Ammon's horn (tissue), 1 donor: ENCODE measurements at places on chromosomes 5 and 9.
A peak's percentile ranks its signal among the peaks of the same experiment; 100 is the strongest.

- DNase-seq = no peak
Observed at GRCh38 chr9:88751781-88752180, 216.8 kb downstream of the NXNL2 start.

- no peak for DNase-seq
Observed at GRCh38 chr5:147760086-147760875, 22.2 kb downstream of the JAKMIP2 start.

- DNase-seq = no peak
Observed at GRCh38 chr5:161897033-161897432, 49.1 kb downstream of the GABRA1 start.

GRCh38 chr9:82090046-82090445, 101.5 kb downstream of the SPATA31D1 start:
- DNase-seq = no peak

- peak; percentile 28 for DNase-seq
Observed at GRCh38 chr9:994005-994404, 17.6 kb downstream of the DMRT3 start.

GRCh38 chr5:51846015-51846414, 462.8 kb downstream of the ISL1 start:
- no peak for DNase-seq

DNA sequence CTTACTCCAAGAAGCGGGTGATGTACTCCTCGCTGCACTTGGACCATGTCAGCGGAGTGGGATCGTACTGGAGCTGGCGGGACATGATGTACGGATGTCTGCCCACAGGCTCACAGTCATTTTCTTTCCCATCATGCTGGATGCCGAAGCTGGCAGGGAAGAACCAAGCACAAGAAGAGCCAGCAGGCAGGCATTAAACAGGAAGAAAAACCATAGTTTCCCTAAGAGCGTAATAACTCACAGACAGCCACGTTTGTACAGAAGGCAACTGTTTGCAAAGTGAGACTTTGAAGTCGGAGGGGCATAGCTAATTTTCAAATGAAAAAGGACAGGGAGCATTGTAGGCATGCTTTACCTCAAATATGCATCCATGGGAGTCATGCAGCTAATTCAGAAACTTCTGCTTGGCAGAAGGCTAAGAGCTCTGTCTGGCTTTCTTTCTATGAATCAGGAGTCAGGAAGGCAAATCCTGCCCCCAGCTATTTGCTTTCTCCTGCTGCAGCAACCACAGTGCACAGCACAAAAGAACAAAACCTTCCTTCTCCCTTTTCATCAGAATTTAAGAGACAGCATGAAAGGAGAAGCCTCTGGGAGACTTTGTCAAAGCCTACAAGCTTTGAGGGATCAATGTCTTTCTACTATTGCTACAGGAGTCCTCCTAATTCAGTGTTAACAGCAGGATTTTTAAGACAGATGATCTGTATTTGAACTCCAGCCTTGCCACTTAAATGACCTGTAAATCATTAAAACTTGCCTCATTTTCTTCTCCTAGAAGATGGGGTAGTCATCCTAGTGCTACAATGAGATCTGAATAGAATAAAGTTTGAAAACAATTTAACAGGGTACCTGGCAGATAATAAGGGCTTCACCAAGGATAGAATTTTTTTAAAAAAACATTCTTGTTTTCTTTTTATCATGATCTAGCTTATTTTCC, 209.1 kb downstream of the TARS1 start:
- DNase-seq = no peak

GRCh38 chr5:2130361-2130760, 247.6 kb upstream of the IRX4 start:
- no peak for DNase-seq

DNA sequence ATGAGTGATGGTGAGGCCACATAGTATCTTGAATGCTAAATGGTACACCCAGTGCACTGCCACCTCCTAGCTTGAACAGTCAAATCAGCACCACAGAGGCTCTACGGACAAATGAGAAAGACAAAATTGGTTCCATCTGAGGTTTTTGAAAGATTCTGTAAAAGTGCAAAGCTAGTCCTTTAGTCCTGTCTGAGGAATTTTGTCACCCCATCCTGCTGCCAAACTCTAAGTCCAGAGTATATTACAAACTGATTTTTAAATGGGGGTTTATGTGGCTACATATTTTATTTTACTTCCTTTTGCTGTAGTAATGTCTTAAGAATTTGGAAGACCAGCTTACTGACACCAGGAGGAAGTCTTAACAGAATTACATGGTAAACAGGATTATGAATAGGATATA, 7.7 kb downstream of the FREM1 start:
- no peak for DNase-seq

GRCh38 chr5:38613992-38614836, 57.8 kb upstream of the LIFR start:
- DNase-seq = no peak

- no peak for DNase-seq
Observed at GRCh38 chr5:451587-452458, 8.8 kb downstream of the EXOC3 start.

DNA sequence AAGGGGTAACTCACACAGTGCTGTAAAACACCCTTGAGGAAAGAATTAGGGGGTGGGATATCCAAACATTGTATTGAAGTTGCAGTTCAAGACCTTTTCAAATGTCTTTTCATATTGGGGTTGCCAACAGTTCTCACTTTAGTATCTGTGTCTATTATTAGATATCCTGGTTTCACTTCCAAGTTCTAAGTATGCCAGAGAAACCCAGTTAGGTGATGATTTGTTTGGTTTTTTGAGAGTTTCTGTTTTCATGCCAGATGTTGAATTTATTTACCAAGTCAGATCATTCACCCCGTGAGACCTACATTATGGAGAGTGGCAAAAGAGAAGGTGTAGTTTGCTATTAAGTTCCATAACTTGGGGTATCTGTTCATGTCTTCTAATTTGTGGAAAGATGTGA, 64.5 kb downstream of the C9orf152 start:
- DNase-seq = no peak
